ENCODE measurements at places on chromosomes 12 and 14. TPM values are rescaled to one million over a fixed set of nuclear protein-coding genes. Genes with fewer than 3 reads are reported as not detected.

GRCh38 chr14:51674294-51675002 lies 22.7 kb downstream of the FRMD6 start:
- no peak for DNase-seq

DNA sequence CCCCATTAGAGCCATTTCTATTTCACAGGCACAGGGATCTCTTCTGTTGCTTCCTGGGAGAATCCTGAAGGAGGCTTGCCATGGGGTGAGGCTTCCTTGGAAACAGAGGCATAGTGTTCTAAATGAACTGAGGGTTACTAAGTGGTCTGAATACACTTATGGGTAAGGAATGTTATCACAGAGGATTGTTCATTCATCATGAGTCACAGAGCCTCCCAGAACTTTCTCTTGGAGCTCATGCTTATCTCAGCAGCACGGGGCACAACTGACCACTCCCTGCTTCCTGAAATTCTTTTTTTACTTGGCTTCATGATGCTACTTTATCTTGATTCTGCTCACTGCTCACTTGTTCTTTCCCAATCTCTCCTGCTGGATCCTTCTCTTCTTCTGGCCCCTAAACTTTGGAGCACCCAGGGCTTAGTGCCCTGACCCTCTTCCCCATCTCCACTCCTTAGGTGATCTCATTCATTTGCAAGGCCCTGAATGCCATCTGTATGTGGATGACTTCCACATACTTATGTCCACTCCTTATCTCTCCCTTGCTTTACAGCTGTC lies 57.9 kb downstream of the ANO6 start:
- DNase-seq, result peak; percentile 36

GRCh38 chr14:76964695-76965094 lies 63.8 kb downstream of the IRF2BPL start:
- no peak for DNase-seq

- no peak for DNase-seq
These were observed 16.2 kb downstream of the AACS start for GRCh38 chr12:125081427-125081826.

DNA sequence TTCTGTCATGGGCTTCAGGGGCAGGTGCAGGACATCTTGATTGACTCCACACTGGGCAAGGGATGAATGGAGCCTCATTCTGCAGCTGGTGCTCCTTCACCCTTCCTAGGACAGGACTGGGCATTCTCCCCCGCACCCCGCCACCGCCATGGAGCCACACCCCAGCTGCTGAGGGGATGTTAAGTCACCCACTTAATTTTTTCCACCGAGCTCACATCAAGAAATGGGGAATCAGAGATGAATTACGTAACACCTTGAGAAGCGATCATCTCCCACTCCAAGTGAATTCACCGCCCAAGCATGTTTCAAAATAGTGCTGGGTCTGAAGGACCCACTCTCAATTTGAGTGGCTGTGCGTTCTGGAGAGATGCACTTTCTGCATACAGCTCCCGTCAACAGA lies 94.2 kb downstream of the EML1 start:
- no peak for DNase-seq

- peak; percentile 53 for DNase-seq
These were observed 1079.4 kb downstream of the TMEM121 start for GRCh38 chr14:106605548-106606448.

Gene CCDC175
- total RNA-seq, result not detected

Gene TRIM9
- 1.6 TPM for total RNA-seq

Gene KRT78
- 0.69 TPM for total RNA-seq

Gene BEGAIN
- 0.26 TPM for total RNA-seq

Gene KCNK10
- not detected for total RNA-seq

Measured in Calu3 (cell line).